Urinary bladder (tissue), 4 donors: ENCODE measurements at places on chromosomes 4 and X. TPM values are rescaled to one million over a fixed set of nuclear protein-coding genes. Genes with fewer than 3 reads are reported as not detected.

- DNase-seq: no peak
These were observed 99.5 kb downstream of the PPP2R2C start for GRCh38 chr4:6372649-6373525.

Gene HEPH
- 48.4 TPM for total RNA-seq

- no peak for DNase-seq
These were observed 641.7 kb upstream of the AGA start for GRCh38 chr4:178083968-178084367.

GRCh38 chr4:169286562-169287301 is 16.0 kb upstream of the SH3RF1 start:
- DNase-seq: no peak

DNA sequence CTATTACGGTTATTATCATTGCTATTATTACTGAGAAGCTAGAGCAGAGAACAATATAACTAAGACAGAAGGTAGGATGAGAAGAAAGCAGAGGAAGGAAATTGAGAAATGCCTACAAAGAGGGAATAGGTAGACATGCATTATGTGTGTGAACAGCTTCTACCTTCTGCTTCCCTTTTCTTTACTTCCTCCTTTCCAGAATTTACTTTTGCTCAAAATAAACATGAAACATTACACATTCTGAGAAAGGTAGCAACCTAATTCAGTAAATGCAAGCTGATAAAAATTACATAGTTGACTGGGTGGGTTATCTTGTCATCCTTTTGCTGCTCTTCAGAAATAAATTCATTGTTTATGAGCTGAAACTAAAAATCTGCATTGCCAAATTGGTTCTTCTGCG is 54.6 kb downstream of the AMOT start:
- DNase-seq: no peak

DNA sequence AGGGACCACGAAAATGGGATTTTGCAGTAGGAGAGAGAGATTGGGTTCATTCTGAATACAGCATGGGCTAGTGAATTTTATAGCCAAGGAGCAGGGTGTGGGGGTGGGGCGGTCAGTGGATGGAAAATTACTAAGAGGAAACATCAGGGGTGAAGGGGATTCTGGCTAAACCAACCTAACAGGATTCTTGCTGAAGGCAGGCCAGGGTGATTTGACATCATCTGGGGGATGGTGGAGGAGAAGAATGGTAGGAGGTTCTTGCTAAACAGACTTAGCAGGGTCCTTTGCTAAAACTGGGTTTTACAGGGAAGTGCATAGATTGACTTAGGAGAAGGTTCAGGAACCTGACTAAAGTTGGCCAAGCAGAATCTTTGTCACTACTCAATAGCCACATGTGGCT is 91.9 kb downstream of the DNAAF6 start:
- DNase-seq: no peak

- no peak for DNase-seq
These were observed 222.6 kb upstream of the INTU start for GRCh38 chr4:127410201-127410600.
